Caudate nucleus (tissue), 63 donors: ENCODE measurements at places on chromosomes 1 and 21.

DNA sequence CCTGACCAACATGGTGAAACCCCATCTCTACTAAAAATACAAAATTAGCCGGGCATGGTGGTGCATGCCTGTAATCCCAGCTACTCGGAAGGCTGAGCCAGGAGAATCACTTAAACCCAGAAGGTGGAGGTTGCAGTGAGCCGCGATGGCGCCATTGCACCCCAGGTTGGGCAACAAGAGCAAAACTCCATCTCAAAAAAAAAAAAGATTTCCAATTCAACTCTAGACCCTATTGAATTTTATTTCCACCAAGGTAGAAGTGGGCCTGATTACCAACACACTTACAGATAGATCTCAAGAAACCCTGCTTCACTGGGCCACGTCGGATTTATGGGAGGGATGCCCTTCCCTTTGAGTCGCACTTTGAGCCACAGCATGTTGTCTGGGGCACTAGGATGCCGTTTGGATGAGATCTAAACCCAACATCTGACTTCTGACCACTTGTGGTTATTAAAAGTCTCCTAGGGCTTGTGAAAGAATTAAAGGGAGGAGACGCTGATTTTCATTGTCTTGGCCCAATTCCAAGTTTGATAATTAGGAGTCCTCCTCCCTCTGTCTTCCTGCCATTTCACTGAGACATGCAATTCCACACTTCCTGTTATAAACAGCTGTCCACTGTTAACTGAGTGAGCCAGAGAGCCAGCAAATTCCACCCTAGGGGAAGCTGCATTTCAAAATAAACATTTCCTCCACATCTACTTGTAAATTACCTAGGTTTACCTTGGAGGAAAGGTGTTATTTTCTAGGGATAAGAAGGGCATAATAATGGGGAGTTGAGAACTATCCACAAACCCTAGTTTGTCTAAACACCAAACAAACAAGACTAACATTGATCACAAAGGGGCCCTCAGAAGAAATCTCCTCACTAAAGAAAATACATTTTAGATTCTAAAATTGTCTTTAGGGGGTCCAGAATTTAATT lies 5.2 kb upstream of the RERE start:
- DNase-seq: no peak

DNA sequence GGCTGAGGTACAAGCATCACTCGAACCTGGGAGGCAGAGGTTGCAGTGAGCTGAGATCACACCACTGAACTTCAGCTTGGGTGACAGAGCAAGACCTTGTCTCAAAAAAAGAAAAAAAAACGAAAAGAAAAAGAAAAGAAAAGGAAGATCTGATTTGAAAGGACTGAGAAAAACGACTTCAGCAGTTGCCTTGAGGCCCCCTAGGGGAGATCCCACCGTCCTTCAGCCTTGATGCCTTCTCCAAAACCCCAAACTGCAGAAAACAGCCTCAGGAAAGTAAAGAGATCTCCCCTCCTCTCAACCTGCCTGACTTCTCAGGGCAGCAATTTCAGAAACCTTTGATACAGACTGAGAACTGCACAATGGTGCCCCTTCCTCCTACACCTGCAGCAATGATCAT lies 50.9 kb upstream of the BCAR3 start:
- DNase-seq: no peak

GRCh38 chr1:220879509-220880361 lies 492 bp downstream of the HLX start:
- DNase-seq: no peak

- no peak for DNase-seq
These were observed 83.7 kb downstream of the TNFSF18 start for GRCh38 chr1:172966844-172967540.

DNA sequence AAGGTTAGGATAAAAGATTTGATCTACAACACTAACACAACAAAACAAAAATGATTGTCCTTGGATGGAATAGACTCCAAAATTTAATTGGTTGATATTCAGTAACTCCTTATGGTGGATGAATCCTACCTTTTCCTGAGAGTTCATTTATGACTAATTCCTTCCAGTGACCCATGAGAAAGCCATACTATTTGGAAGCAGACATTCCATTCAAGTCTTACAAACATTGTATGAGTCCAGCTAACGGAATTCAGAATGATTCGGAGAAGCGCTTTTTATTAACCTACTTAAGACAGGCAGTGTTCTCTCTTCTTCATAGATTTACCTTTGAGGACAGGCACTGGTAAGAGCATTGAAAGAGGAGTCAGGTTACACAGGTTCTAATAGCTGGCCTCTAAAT lies 155.6 kb upstream of the ZNF648 start:
- no peak for DNase-seq

- DNase-seq: no peak
These were observed 10.7 kb downstream of the MYSM1 start for GRCh38 chr1:58689167-58689566.

DNA sequence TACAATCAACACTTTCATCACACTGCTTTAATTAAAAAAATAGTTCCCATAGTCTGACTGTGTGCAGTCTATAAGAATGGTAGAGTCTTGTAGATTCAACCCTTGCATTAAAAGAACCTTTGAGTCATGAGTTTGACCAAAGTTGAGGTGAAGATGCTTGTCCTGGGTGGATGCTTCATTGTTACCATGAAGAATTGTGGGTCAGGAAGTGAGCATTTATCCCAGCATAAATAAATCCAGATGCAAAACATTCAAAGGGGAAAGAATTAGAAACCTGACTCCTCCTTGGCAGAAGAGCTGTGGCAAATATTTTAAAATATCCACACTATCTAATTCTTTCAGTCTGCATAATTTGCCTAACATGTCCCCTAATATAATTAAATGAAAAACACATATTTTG lies 72.9 kb upstream of the SPAG17 start:
- no peak for DNase-seq

DNA sequence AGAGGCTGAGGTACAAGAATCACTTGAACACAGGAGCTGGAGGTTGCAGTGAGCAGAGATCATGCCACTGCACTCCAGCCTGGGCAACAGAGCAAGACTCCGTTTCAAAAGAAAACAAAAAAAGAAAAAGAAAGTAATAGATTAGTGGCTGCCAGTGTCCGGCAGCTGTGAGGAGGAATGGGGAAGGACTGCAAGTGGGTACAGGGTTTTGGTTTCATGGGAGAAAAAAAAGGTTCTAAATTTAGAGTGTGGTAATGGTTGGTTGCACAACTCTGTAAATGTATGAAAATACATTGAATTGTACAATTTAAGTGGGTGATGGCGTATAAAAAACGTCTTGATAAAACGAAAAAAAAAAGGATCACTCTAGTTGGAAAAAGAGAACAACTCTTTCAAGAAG lies 6.7 kb downstream of the TAF1A start:
- DNase-seq: no peak

DNA sequence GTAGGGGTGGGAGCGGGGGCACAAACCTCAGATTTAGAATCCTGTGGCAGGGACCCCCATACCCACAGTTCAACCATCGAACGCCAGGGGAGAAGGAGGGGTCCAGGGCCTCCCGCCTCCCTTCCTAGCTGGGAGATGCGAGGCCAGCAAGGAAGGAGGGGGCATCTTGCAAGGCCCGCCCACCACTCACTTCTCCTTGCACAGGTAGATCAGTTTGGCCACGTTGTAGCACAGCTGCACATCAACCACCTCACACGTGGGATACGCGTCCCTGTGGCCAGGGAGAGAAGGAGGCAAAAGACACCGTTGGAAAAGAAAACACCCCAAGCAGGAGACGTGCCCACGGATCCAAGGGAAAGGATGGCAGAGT lies 19.6 kb downstream of the TMEM63A start:
- no peak for DNase-seq

DNA sequence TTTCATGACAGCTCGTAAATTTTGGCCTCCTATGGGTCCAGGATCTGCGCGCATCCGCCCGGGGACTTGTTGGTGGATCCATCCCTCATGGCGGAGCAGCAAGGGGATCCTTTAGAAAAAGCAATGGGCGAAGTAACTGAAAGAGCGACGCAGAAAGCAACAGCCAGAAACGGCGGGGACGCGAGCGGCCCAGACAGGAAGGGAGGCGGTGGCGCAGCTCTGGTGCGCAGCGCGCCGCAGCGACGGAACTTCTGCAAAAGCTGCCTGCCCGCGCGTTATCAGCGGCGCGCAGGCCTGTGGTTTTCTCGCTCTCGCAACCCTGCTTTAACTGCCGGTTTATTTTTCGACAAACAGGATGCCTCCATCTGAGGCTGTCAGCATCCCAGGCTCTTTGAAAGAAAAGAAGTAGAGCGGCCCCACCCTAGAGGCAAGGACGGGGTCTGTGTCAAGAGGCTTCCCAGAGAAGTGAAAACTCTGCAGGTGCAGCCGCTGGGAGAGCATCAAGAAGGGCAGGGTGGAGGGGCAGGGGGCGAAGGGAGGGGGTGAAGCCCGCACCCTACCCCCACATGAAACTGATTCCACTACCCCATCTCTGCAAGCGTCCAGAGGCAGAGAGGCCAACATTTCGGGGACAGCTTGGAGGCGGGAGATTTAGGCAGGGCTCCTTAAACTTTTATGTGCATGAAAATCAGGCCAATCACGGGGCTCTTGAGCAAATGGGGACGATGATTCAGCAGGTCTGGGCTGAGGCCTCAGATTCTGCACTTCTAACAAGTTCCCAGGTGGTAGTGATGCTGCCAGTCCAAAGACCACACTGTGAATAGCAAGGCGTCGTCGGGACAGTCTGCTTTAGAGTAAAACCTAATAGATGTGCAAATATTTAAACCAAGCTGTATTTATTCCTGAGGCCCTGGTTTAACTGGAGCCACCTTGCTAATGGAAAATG lies 22.2 kb downstream of the RUNX1 start:
- no peak for DNase-seq

- no peak for DNase-seq
These were observed 432.9 kb downstream of the PLPP3 start for GRCh38 chr1:56146449-56146848.

GRCh38 chr1:162983671-162984425 lies 85.3 kb upstream of the RGS4 start:
- DNase-seq: no peak

DNA sequence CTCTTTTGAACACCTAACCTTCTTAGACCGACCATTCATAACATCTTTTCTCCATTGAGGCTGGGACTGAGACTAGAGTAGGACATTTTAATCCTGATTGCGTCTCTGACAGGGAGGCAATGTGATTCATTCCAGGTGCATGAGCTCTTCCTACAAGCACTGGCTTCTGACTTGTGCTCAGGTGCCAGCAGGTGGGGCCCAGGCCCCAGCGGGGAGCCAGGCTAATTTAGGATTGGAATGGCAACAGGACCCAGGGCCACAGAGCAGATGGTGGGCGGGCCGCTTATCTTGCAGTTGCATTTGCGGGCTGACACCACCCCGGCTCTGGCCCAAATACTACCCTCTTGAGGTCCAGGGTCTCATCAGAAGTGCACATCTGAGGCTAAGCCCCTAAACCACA lies 4.1 kb downstream of the GPA33 start:
- DNase-seq: no peak

- no peak for DNase-seq
These were observed 240.4 kb downstream of the NFIA start for GRCh38 chr1:61322769-61323168.

DNA sequence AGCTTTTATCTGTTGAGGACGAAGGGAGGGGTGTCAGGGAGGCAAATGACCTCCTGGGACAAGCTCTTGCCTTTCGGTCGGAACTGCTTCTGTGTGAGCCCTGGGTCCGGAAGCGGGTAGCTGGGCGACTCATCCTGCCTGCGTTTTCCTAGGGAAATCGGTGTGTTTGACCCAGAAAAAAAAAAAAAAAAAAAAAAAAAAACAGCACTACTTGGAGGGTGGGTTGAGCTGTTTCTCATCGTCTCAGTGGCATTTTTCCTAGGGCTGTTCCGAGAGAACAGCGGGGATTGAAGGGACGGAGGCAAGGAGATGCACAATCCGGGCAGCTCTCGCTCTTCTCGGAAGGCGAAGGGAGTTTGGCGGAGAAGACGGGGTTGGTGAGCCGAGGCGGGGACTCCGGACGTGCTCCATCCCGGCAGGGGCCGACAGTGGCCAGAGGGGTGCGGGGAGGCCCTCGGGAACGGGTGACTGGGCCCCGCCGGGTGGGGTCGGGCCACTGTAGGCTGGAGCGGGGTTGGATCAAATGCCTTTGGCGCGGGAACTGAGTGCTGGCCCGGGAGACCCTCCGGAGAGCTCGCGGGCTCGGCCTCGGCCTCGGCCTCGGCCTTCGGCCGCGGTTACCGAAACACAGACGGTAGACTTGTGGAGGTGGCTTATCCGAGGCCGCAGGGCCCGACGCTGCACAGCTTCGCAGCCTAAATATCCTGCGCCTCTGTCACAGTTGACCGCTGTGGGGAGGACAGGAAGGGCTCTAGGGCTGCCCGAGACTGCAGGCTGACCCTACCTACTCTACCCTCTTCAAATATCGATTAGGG lies 2.4 kb upstream of the BARHL2 start:
- no peak for DNase-seq

GRCh38 chr1:109218516-109218915 lies 4.8 kb downstream of the SARS1 start:
- no peak for DNase-seq

- DNase-seq: no peak
These were observed 34.4 kb downstream of the WLS start for GRCh38 chr1:68197891-68198290.

DNA sequence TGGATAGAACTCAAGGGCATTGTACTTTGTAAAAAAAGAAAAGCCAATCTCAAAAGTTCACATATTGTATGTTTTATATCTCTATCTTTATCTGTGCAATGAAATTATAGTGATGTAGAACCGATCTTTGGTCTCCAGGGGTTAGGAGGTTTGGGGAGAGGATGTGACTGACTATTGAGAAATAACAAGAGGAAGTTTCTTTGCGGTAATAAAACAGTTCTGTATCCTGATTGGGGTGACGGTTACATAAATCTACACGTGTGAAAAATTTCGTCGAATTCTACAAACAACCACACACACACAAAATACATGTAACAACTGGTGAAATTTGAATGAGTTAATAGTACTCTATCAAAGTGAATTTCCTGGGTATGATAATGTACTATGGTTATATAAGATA lies 10.6 kb upstream of the OR2T33 start:
- no peak for DNase-seq

DNA sequence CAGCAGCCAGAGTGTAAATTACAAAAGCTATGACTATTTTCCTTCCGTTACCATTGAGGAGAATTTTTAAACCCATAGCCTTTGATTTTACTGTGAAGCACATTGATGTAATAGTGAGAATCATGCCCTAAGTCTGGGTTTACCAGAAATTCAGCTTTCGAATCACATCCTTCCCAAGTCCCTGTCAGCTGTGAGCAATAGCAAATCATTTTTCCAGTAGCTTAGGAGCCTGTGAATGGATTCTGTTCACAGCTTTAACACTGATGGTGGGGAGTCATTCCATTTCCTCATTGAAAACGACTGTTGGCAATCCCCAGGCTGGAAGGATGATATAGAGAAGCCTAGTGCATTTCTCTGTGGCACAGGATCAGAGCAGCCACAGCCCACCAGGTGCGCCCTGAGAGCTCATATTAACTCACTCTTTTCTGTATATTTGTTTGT lies 82.2 kb upstream of the C1orf105 start:
- no peak for DNase-seq
